RWPE1 (cell line): ENCODE measurements at places on chromosomes 11 and 22.

- DNase-seq = no peak
Observed at GRCh38 chr22:19760058-19760950, at the start of gene TBX1. Gene TBX1 (plus strand): TSS chr22:19760778. CDS start chr22:19760844, 66 bp downstream.

- DNase-seq = no peak
Observed at GRCh38 chr11:113332638-113333329, 18.4 kb downstream of the TTC12 start.

- DNase-seq = no peak
Observed at GRCh38 chr11:11971906-11972547, 36.4 kb downstream of the DKK3 start.

GRCh38 chr11:64089493-64089892 is 53.8 kb downstream of the FLRT1 start:
- DNase-seq = no peak

DNA sequence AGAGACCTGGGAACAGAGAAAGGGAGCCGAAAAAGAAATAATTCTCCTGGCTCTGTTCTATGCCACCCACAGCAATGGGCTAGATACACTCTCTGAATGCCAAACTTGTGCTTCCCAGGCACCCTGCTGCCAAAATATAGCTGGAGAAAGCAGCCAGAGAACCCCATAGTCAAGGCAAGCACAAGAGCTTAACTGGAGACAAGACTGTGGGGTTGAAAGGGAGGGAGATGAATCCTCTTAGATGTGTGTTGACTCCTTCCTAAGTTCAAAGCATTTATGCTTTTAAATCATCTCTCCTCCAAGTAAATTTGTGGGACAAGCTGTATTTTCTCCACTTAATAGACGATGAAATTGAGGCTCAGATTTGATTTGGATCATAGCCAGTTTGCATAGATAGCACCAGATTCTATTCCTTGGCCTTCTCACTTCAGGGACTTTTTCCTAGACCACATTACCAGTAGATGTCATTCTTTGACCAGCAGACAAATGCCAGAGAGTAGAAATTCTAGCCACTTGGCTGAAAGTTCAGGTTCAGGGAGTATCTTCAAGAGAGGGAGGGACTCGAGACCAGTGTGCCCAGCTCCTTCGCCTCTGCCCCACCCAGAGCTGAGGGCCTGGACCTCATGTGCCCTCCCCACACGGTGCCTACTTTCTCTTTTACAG is 16.5 kb upstream of the ETS1 start:
- no peak for DNase-seq

GRCh38 chr11:111845276-111846028 is 25.9 kb downstream of the ALG9 start:
- no peak for DNase-seq

GRCh38 chr22:25569983-25570382 is 5.5 kb downstream of the GRK3 start:
- DNase-seq = no peak
